ENCODE measurements at places on chromosomes 2 and 18.

- no peak for DNase-seq
Measured at GRCh38 chr2:39511605-39512433, 74.7 kb upstream of the MAP4K3 start.

GRCh38 chr2:126717928-126718327 is 62.0 kb downstream of the GYPC start:
- DNase-seq = no peak

GRCh38 chr2:169776252-169776761 is 22.4 kb upstream of the SSB start:
- DNase-seq = no peak

DNA sequence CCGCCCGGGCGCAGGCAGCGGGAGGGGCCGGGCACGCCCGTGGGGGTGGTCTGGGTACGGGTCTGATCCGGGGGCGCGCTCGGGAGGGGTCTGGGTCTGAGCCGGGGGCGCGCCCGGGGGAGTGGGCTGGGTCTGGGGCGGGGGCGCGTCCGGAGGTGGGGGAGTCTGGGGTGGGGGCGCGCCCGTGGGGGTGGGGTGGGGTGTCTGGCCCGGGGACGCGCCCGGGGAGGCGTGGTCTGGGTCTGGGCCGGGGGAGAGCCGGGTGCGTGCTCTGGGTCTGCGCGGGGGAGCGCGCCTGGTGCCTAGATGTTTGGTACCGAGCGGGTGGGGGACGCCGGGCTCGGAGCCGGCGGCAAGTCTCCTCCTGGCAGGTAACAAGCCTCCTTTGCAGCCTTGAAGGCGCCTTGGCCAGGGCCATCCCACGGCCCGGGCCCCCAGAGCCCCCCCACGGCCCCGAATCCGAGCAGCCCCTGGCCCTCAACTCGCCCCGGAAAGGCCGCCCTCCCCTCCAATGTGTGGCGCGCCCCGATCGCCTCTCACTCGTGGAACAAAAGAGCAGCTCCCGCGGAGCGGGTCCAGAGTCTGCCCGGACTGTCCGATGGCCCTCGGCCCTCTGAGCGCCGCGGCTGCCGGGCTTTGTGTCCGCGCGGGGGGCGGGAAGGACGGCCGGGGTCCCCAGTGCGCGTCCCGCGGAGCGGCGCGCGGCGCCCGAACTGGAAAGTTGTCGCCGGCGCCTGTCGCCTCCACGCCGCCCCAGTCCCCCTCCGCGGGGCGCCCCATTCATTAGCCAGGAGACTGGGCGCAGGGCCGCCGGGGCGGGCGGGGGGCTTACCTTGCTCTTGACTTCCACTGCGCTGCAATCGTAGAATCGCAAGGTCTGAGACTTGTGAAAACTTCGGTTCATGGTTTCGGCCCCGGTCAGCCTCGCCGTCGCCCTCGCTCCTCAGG is 595 bp downstream of the PARD6G start:
- no peak for DNase-seq

GRCh38 chr2:168348076-168348475 is 100.7 kb upstream of the STK39 start:
- no peak for DNase-seq

DNA sequence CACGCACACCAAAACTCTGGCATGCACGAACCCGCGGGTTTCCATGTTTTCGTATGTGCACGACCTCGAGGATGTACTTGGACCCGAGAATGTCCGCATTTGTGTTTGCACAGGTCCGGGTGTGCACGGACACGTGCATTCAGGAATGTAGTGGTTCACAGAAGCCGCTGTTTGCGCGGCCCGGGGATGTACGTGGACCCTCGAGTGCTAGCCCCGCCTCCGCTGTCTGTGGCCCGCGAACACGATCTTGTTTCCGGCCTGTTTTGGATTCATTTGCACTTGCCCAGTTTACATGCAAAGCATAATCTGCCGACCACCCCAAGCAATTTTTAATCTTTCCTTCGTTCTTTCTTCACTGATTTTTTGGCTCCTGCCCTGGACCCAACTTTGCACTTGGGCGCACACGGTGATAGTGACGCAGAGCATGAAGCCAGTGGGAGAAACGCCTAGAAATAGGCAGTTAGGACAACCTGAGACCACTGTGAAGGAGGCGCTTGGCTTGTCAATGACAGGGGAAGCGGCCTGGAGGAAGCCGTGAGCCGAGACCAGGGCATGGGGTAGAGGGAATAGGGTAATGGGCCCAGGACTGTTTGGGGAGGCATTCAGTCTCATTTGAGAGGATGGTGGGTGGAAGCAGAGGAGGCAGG is 45.4 kb upstream of the PTMA start:
- DNase-seq = no peak

- no peak for DNase-seq
Measured at GRCh38 chr2:20632446-20632990, 18.4 kb downstream of the HS1BP3 start.

GRCh38 chr18:9380621-9381395 is 46.2 kb downstream of the TWSG1 start:
- no peak for DNase-seq

DNA sequence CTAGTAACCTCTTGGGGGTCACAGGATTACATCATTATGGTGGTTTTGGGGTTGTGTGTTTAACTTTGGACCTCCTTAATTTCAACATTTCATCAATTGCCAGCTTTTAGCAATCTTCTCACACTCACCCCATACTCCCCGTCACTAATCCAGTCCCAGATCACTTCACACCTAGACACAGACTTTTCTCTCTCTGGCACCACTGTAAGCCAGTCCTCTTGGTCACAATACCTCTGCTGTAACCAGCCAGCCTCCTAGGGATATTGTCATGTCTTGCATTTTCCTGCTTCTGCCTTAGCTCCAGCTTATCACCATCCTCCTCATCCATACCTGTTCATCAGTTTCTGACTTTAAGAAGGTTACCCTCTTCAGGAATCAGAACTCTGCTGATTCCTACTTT is 1.6 kb upstream of the STK17B start:
- no peak for DNase-seq

DNA sequence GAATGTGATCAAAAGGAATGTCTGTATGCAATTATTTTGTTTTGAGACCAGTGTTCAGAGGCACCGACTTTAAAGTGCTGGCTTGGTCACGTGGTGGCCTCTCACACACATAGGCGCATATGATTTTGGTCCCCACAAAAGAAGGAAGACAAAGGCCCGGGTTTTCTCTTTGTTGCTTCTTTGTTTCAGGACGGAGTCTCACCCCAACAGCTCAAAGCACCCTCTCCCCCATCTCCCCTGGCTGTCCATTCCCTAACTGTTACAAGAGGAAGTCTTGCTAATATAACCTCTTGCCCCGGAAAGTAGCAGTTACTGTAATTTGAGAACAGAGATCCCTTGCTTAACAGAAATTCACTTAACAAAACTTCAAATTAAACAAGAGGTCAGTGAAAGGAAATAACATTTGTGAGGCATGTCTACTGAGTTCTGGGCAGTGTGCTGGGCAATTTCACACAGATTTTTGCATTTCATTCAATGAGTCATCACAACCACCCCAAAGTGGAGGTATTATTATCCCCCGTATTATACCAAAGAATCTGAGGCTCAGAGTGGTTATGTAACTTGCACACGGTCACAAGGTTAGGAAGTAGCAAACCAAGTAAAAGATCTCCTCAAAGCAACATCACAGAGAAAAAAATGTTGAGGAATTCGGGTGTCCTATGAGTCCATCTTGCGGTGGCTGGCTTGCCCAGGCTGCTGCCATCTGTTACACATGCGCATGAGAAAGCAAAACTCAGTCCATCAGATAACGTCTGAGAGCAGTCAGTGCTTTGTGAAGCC is 75.8 kb downstream of the SDC1 start:
- no peak for DNase-seq

GRCh38 chr2:220478305-220479058 is 851.1 kb downstream of the SLC4A3 start:
- DNase-seq = no peak
